Coronary artery (tissue), 2 donors: ENCODE measurements at places on chromosomes 4 and X.

GRCh38 chr4:29970626-29971025, 749.5 kb upstream of the PCDH7 start:
- DNase-seq, result no peak

GRCh38 chr4:29770627-29771026, 949.5 kb upstream of the PCDH7 start:
- DNase-seq, result no peak

DNA sequence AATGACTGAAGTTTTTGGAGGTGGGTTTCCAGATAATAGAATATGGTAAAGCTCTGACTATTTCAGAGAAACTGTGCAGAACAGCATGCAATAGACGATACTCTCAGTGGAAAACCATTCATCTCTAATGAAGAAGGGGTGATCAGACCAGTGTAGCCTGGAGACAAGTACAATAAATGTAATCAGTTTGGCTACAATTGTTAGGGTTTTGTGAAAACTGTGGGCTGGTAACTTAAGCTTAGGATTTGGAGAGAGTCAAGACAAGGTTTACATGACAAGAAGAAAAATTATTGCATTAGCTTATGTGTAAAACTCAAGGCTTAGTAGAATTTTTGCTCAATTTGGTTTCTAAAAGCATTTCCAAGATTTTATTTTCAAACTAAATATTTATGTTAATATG, 241.5 kb upstream of the ANKRD50 start:
- DNase-seq, result no peak

- no peak for DNase-seq
Measured at GRCh38 chr4:86302251-86302650, 57.6 kb downstream of the MAPK10 start.

DNA sequence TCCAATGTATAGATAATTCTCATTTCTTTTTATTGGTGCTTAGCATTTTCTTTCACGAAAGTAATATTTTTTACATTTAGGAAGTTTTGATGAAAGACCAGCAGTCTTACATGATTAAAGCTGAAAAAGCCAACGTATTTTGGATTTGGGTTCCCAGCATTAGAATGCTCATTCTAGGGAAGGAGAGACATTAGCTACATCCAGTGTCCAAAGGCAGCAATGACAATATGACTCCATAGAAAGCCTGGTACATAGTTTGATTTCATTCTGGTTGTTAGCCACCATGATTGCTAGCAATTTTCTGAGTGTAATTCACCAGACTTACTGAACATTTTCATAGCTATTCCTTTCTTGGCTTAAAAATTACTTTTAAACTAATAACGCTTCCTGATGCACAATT, 1397.5 kb downstream of the PCDH7 start:
- DNase-seq, result no peak
